ENCODE measurements at places on chromosomes 5 and 9. TPM values are rescaled to one million over a fixed set of nuclear protein-coding genes. Genes with fewer than 3 reads are reported as not detected.

The SMIM33 gene
- not detected for total RNA-seq

The MARCOL gene
- not detected for total RNA-seq

The TICAM2 gene
- 0.61 TPM for total RNA-seq

DNA sequence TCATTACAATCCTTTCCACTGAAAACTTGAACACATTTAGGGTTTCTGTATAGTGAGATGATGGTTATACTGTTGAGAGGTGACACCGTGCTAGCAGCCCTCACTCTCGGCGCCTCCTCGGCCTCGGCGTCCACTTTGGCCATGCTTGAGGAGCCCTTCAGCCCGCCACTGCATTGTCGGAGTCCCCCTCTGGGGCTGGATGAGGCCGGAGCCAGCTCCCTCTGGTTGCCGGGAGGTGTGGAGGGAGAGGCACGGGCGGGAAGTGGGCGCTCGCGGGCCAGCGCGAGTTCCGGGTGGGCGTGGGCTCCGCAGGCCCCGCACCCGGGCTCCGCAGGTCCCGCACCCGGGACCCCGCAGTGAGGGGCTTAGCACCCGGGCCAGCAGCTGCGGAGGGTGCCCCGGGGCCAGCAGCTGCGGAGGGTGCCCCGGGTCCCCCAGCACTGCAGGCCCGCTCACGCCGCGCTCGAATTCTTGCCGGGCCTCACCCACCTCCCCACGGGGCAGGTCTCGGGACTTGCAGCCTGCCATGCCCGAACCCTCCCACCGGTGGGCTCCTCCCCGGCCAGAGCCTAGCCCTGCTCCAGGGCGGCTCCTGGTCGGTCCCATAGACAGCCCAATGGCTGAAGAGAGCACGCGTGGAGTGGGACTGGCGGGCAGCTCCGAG lies 145.9 kb upstream of the ZNF608 start:
- H3K27ac ChIP-seq: no peak overlapping the region
- no peak for DNase-seq
- H3K4me1 ChIP-seq: no peaks in the 10 kb centered on the region
- no peaks in the 10 kb centered on the region for H3K27me3 ChIP-seq

GRCh38 chr9:136644593-136645351 lies 17.9 kb upstream of the EGFL7 start:
- H3K36me3 ChIP-seq: no peaks in the 10 kb centered on the region
- H3K4me3 ChIP-seq: no peak overlapping the region
- H3K27ac ChIP-seq: no peak overlapping the region
- H3K4me1 ChIP-seq: peaks cover 36% of the 10 kb centered on the region

DNA sequence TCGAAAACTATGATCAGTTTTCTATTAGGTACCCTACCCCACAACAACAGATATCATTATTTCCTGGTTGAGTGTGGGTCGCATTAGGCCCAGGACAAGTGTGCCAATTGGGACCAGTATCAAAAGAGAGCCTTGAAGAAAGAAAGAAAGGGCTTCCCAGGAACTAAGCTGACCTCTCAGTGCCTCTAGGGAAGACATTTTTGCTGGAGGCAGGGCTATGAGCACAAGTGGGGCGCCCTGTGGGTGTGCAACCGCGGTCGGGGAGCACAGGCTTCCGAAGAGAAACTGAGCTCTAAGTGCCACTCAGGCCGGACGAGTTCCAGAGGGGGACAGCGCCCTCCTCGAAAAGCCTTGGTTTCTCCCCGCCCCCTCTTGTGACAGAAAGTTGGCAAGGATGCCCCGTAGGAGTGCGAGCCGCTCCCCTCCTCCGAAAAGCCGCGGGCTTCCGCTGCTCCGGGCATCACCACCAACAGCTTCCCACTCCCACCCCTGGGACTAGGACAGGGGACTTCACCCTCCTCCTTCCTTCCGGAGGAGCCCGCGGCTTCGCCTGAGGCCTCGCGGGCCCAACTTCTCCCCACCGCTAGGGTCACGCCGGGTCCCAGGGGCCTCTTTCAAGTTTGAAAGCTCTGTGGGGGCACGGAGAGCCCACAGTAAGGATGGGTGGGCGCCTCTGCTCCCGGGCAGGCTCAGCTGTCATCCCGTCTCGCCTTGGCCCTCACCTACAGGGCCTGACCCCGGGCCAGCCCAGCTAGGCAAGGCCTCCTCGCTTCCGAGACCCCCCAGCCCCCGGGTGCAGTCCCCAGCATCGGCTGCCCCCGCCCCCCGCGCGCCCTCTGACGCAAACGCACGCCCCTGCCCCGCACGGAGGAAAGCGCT lies 2.0 kb downstream of the NR2F1-AS1 start:
- H3K4me1 ChIP-seq: peaks cover 50% of the 10 kb centered on the region
- no peak for DNase-seq
- H3K36me3 ChIP-seq: no peaks in the 10 kb centered on the region
- no peak overlapping the region for H3K27ac ChIP-seq
- peaks cover 79% of the 10 kb centered on the region for H3K27me3 ChIP-seq

DNA sequence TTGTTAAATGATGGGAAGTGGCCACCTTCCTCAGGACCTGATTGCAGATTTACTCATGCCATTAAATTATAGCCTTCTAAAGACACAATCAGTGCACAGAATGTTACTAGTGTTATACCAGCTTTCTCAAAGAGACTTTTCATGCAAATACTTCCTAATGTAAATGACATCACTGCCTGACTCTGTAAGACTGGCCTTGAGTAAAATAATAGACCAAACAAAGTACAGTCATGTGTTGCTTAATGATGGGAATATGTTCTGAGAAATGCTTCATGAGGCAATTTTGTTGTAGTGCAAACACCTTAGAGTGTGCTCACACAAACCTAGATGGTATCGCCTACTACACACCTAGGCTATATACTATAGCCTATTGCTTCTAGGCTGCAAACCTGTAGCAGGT lies 17.0 kb upstream of the C1QTNF3 start:
- no peaks in the 10 kb centered on the region for H3K4me1 ChIP-seq
- H3K27ac ChIP-seq: no peak overlapping the region
- H3K4me3 ChIP-seq: no peak overlapping the region
- H3K36me3 ChIP-seq: peaks cover 5% of the 10 kb centered on the region

GRCh38 chr5:56440871-56441740 lies 208.0 kb upstream of the ANKRD55 start:
- no peak overlapping the region for H3K27ac ChIP-seq
- H3K4me1 ChIP-seq: no peaks in the 10 kb centered on the region

DNA sequence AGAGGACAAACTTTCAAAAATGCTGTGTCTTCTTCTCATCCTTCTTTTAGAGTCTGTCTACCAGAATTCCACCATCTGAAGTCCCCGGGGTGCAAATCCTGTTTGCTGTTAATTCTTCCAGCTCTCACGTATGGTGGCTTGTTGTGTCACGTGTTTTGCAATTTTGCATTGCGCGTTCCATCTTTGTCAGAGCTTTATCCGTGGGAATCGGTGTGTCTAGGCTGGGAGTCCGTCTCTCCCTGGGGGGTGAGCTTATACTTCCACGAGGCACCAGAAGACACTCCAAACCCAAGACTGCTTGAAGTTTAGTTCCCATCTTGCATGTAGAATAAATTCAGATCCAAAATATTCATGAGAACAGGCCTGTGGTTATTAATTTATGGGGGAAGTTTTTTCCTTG lies 6.1 kb upstream of the FIBCD1 start:
- no peak for DNase-seq
- no peaks in the 10 kb centered on the region for H3K36me3 ChIP-seq
- no peak overlapping the region for H3K27ac ChIP-seq
- peaks cover 12% of the 10 kb centered on the region for H3K27me3 ChIP-seq
- no peak overlapping the region for H3K4me3 ChIP-seq

- peaks cover 17% of the 10 kb centered on the region for H3K36me3 ChIP-seq
- DNase-seq: no peak
- no peak overlapping the region for H3K4me3 ChIP-seq
- H3K27ac ChIP-seq: no peak overlapping the region
These were observed 3.1 kb upstream of the AHRR start for GRCh38 chr5:318341-318897.

- H3K27ac ChIP-seq: no peak overlapping the region
- H3K4me3 ChIP-seq: no peak overlapping the region
- no peak for DNase-seq
- no peaks in the 10 kb centered on the region for H3K4me1 ChIP-seq
These were observed 337.5 kb downstream of the NR2F1-AS1 start for GRCh38 chr5:93243481-93243880.

DNA sequence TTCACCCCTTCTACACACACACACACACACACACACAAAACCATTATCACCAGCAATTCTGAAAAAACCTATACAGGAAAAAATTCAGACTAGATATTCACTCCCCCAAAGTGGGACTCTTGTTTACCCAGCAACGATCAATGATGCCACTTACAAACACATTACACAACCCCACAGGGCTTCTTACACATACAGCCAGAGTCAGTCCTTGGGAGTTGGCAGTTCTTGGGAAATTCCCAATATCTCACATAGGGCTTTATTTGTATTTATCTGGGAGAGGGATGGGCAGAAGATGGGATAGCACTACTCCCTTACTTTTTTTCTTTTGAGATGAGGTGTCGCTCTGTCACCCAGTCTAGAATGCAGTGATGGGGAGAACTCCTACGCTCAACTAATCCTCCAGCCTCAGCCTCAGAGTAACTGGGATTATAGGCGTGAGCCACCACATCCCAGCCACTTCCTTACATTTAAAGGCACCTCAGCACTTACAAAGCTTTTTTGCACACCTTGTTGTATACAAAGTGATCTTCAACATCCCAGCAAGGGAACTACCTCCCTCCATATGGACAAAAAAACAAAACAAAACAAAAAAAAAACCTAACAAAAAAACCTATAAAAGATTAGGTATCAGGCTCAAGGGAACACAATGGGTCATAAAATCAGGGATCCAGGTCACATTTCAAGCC lies 168.4 kb downstream of the TSSK1B start:
- H3K27me3 ChIP-seq: no peaks in the 10 kb centered on the region
- DNase-seq: no peak
- no peaks in the 10 kb centered on the region for H3K36me3 ChIP-seq
- H3K4me3 ChIP-seq: no peak overlapping the region

- no peak overlapping the region for H3K4me3 ChIP-seq
- no peak overlapping the region for H3K27ac ChIP-seq
- peaks cover 28% of the 10 kb centered on the region for H3K4me1 ChIP-seq
- H3K36me3 ChIP-seq: no peaks in the 10 kb centered on the region
- peaks cover 2% of the 10 kb centered on the region for H3K27me3 ChIP-seq
- peak; percentile 61 for DNase-seq
These were observed 23.1 kb upstream of the TDRD7 start for GRCh38 chr9:97388721-97389238.

Measured in natural killer cell (primary cell).